ENCODE measurements at places on chromosomes 16 and 17.
A peak's percentile ranks its signal among the peaks of the same experiment; 100 is the strongest.

DNA sequence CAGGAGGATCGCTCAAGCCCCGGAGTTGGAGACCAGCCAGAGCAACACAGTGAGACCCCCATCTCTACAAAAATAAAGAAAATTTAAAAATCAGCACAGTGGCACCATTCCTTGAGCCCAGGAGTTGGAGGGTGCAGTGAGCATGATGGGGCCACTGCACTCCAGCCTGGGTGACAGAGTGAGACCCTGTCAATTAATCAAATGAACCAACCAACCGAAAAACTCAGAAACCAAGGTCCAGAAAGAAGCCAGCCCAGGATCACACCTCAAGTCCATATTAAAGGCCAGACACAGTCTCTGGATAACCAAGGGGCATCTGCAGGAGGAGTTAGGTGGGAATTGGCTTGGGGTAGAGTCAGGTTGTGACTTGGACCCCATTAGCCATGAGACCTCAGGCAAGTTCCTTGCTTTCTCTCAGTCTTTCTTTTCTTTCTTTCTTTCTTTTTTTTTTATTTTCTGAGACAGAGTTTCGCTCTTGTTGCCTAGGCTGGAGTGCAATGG, 2.4 kb downstream of the HSD17B1 start:
- DNase-seq: no peak

DNA sequence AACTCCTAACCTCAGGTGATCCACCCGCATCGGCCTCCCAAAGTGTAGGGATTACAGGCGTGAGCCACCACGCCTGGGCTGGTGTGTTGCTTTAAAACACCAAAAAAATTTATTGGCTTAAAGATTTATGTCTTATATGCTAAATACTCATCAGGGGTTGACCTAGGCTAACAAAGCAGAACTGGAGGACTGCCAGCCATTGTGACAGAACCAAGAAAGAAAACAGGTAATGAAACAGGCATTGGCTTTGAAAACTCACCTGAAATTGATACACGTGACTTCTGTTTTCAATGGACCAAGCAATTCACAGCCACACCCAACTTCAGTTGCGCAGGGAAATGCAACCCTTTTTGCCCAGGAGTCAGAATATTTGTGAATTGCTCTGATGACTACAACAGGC, 4.9 kb upstream of the PHAF1 start:
- DNase-seq: no peak

- no peak for DNase-seq
Observed at GRCh38 chr17:50596191-50597037, 35.9 kb downstream of the CACNA1G start.

DNA sequence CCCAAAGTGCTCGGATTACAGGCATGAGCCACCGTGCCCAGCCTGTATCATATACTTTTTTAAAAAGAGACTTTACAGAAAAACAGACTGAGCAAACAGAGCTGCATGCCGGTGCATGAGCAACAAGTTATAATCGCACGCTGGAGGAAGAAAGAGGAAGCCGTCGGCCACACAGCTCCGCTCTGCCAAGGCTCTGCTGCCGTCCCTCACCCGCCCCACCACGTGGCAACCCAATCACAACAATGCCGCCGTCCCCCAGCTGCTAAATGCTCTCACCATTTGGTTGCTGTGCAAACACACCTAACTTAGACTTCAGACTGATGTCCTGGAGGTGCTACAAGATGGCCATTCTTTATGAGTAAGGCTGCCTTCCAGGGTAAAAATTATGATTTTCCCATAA, 83.5 kb downstream of the ADCY9 start:
- no peak for DNase-seq

- DNase-seq: no peak
Observed at GRCh38 chr17:59707971-59708430, 547 bp downstream of the VMP1 start.

DNA sequence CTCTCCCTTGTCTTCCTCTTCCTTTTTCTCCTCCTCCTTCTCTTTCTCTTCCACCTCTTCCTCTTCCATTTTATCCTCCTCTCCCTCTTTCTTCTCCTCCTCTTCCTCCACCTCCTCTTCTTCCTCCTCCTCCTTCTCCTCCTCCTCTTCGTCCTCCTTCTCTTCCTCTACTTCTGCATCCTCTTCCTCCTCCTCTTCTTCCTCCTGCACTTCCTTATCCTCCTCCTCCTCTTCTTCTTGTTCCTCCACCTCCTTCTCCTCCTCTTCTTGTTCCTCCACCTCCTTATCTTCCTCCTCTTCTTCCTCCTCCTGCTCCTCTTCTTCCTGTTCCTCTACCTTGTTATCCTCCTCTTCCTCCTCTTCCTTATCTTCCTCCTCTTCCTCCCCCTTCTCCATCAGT, 28.8 kb upstream of the GPR139 start:
- no peak for DNase-seq

- no peak for DNase-seq
Observed at GRCh38 chr17:43891851-43892646, 15.3 kb downstream of the MPP2 start.

DNA sequence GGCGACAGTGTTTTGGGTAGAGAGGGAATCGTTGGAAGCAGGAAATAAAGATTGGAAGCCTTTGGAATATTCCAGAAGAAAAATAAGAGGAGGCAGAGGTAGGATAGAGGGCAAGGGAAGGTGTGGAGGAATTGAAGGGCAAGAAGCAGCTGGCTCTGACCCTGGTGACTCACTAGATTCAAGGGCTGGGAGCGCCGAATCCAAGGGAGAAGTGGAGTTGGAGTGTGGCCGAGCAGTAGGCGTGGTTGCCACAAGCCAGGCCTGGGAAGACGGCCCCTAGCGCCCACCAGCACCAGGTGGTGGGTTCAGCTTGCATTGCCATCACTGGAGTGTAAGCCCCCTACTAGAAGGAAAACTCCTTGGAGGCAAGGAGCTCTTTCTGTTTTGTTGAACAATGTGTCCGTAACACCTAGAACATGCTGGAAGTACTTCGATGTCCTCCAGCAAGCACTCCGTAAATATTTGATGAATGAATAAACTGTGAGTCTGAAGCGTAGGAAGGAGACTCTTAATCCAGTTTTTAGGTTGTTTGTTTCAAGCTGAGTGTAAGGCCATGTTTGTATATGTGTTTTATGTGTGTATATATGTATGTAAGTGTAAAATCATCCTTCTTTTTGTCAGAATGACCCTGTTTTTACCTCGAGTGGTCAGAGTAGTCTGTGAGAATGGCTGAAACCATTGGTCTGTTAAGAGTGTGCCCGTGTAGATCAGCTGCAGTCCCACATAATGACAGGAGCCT, 139.5 kb downstream of the CMIP start:
- no peak for DNase-seq

GRCh38 chr17:4582691-4583090, 1.6 kb upstream of the SMTNL2 start:
- DNase-seq: no peak

DNA sequence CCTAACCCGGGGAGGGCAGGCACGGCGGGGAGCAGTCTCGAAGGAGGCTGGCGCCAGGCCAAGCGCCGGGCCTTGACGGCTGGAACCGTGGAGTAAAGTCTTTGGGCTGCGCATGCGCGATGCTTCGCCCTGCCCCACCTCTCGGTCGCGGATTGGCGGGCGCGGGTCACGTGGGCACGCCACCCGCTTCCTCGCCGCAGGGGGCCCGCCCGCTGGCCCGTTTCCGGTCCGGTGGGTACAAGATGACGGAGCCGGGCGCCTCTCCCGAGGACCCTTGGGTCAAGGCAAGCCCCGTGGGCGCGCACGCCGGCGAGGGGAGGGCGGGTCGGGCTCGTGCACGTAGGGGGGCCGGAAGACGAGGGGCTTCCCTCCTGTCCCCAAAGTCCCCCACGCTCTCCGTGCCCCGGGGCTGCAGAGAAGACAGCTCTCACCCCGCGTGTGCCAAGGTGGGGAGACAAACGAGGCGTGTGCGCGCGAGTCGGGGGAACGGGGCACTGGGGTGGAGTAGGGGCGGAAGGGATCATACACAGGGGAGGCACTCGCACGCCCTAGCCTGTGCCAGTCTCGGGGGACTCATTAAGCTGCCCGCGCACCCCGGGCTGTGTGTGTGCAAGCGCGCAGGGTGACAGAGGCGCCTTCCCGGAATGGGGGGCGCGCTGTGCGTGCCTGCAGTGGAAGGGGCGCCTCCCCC, at the start of gene MLX:
MLX (plus strand) TSS at position 218 of the 691 bp plus-strand sequence; CDS start at position 243, 25 bp downstream.
- DNase-seq: peak; percentile 91

- no peak for DNase-seq
Observed at GRCh38 chr17:50533185-50533584, 650 bp downstream of the EPN3 start.

GRCh38 chr16:53713403-53714204, 9.6 kb downstream of the FTO start:
- no peak for DNase-seq

DNA sequence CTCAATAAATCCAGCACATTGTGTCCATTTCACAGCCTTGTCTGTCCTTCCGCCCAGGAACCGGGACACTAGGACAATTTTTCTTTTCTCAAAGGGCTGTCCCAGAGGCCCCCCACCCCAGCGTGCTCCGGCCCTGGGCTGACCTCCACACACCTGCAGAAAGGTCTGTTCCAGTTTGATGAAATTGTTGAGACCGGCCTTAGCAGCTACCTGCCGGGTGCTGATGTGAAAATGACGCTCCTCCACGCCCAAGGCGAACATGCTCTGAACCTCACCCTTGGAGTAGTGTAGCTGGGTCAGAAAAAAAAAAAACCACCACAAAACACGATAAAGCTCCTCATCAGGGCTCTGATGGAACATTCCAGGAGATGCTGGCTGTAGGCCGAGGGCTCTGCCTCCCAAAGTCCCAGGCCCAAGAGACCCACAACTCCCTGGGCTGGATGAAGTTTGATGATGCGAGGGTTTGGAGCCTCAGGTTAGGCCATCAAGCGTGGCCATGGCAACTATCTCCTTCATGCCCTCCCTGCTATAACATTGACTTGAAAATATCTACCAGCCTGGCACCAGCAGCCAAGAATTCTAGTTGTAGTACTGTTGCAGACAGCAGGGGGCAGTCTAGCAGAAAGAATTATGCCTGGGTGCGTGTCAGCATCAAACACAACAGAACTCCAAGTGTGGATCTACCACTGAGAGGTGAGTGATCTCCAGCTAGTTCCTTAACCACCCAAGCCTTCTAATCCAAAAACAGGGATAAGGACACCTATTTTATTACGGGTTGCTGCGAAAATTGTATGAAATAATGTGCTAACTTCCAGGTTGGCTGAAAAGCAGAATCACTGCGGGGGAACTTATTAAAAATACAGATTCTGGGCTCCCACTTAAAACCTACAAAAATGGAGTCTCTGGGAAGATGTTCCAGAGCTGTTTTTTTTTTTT, 62.1 kb downstream of the RMI2 start:
- DNase-seq: peak; percentile 45

DNA sequence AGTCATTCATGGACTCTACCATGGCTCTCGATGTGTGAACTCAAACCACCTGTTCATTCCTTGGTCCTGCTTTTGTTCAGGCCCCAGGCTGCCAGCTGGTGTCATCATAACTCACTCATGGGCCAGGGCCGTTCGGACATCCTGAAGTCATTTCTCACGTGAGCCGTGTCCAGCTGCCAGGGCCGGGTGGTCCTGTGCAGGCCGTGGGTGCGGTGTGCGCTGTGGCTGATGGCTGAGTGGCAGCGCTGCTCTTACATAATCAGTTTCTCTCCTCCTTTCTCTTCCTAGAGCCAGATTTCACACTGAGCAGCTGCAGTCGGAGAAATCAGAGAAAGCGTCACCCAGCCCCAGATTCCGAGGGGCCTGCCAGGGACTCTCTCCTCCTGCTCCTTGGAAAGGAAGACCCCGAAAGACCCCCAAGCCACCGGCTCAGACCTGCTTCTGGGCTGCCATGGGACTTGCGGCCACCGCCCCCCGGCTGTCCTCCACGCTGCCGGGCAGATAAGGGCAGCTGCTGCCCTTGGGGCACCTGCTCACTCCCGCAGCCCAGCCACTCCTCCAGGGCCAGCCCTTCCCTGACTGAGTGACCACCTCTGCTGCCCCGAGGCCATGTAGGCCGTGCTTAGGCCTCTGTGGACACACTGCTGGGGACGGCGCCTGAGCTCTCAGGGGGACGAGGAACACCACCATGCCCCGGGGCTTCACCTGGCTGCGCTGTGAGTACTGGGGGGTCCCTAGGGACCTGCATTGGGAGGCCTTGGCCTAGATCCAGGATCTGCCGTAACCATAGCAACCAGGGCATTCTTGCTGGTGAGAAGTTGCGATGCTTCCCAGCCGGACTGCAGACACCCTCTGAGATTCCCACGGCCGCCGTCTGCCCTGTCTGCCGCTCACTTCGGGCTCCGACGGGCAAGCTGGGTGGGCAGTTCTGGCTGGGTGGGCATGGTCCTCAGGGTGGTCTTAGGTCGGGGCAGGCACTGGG, at the start of gene IL34:
IL34 (plus strand) TSS at position 300 of the 982 bp plus-strand sequence; CDS start at position 689, 389 bp downstream.
- no peak for DNase-seq

DNA sequence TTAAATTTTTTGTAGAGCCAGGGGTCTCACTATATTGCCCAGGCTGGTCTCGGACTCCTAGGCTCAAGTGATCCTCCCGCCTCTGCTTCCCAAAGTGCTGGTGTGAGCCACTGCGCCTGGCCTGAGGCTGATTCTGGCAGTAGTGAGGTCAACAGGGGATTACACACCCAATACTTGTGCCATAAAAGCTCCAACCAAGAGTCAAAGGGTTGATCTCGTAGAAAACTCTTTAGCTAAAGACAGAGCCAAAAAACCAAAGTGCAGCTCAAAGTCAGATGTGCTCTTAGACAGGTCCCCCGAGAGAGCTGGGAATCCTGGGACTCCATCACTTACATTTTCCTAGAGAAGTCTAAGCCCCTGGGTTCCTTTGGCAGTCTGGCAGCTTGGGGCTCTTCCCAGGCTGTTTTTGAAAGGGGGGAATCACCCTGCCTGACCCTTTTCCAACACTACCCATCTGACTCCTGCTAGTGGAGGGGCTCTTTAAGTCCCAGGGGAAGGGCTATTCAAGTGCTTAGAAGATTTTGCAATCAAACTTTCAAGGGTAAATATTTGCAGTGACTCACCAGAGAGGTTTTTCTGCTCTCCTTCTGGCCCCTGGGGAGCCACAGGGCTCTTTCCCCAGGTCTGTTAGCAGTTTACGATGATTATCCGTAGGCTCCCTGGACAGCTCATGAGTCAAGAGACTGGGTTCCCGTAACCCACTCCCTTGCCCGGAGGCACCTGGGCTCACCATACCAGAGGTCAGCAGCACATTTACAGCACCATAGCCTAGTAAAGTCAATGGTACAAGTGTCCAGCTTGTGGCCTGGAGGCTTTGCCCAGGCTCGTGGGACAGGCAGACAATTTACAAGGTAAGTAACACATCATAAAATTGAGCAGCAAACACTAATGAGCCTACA, 408.7 kb downstream of the SLC39A11 start:
- DNase-seq: no peak

DNA sequence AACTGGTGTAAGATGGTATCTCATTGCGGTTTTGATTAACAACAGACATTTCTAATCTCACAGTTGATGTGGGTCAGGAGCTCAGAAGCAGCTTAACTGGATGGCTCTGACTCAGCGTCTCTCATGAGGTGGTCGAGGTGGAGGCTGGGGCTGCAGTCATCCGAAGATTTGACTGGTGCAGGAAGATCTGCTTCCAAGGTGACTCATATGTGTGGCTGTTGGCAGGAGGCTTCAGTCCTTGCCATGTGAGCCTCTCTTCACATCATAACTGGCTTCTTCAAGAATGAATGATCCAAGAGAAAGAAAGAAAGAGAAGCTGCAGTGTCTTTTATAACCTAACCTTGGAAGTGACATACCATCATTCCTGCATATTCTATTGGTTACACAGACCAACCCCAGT, 376.1 kb downstream of the SEC14L1 start:
- DNase-seq: peak; percentile 16

GRCh38 chr16:1654505-1655268, 23.4 kb upstream of the JPT2 start:
- no peak for DNase-seq

GRCh38 chr17:47992216-47992615, 21.3 kb downstream of the CDK5RAP3 start:
- DNase-seq: no peak
